ENCODE measurements at places on chromosomes 2 and 18. TPM values are rescaled to one million over a fixed set of nuclear protein-coding genes. Genes with fewer than 3 reads are reported as not detected.
A peak's percentile ranks its signal among the peaks of the same experiment; 100 is the strongest.

- DNase-seq, result no peak
Measured at GRCh38 chr2:177393203-177393755, 706 bp downstream of the AGPS start.

DNA sequence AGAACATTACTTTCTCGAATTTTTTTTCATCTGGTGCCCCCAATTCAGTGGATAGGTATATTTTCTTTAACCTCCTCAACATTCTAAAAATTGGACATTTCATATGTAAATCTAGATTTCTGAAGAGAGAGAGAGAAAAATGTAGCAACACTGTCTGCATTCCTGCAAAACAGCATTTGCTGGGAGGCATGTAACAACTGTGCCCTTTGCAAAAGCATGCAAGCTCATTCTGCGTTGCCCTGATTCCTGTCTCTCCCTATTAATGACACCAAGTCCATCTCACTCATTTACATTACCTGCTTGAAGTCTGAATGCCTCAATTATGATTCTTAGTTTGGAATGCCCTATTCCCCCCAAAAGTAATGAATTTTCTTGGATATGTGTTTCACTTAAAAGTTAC, 79.8 kb upstream of the BARD1 start:
- no peak for DNase-seq

The FOXD4L1 gene
- not detected for total RNA-seq

DNA sequence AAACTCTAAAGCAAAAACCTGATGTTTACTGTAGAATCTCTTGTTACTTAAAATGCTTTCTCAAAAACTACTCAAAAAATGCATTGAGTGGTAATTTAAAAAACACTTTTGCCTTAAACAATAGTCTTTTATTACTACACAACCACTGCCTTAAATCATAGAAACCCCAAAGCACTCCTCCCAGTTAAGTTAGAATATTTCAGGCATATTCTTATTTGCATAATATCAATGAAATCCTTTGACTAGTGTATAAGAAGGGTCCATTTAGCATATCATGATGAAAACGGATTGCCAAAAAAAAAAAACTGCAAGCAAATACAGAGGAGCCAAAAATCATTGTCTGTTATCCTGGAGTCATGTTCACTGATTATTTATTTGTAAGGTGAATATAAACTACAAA, 119.2 kb downstream of the PTPRM start:
- no peak for DNase-seq

The BOLL gene
- total RNA-seq, result 0.29 TPM

The ZC3H8 gene
- total RNA-seq, result 38.3 TPM

GRCh38 chr2:236642584-236643291, 73.1 kb downstream of the ACKR3 start:
- peak; percentile 60 for DNase-seq

The DSC3 gene
- total RNA-seq, result not detected

- no peak for DNase-seq
Measured at GRCh38 chr2:66539452-66539851, 104.5 kb downstream of the MEIS1 start.

- no peak for DNase-seq
Measured at GRCh38 chr18:26477828-26478466, 70.4 kb downstream of the KCTD1 start.

The KCNS3 gene
- total RNA-seq, result 76.4 TPM

- DNase-seq, result peak; percentile 40
Measured at GRCh38 chr2:240290432-240291336, 144.8 kb upstream of the GPC1 start.

The PCARE gene
- not detected for total RNA-seq

GRCh38 chr2:99156891-99157290, 2.1 kb downstream of the LIPT1 start:
- no peak for DNase-seq

The PSTPIP2 gene
- total RNA-seq, result 22.2 TPM

The DLX1 gene
- total RNA-seq, result not detected

The PLEK gene
- total RNA-seq, result 3.6 TPM

- no peak for DNase-seq
Measured at GRCh38 chr2:239382384-239382880, 18.4 kb downstream of the HDAC4 start.

- no peak for DNase-seq
Measured at GRCh38 chr18:35694808-35695207, 113.3 kb downstream of the GALNT1 start.

DNA sequence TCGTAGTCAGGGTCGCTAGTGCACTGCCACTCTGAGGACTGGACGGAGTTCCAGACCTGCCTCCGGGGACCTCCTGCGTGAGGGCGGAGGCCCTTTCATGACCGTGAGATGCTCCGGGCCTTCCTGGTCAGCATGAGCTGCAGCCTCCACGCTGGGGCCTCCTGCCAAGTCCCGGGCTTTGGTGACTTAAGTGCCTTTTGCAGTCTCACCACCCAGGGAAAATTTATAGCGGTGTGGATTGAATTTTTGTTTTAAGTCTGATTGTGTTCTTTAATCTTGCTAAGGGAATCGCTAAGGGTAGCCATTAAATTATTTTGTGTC, 33.6 kb downstream of the CHRNA1 start:
- no peak for DNase-seq

DNA sequence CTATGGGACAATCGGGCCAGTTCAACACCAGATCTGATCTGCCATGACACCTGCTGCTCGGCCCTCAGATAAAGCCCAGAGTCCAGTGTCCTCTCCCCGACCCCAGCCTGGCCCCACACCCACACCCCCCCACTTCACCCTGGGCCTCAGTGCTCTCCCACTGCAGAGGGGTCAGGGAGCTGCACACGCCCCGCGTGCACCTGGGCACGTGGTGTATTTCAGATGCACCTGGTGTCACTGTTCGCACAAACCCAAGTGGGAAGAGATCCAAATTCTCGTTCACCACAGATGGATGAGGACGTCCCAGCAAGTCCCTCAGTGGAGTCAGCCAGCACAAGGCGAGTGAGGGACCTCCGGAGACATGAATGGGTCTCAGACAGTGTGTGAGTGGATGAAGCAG, 161.3 kb downstream of the RTP5 start:
- DNase-seq, result no peak

GRCh38 chr2:197601726-197602125, 73.7 kb downstream of the RFTN2 start:
- no peak for DNase-seq

- no peak for DNase-seq
Measured at GRCh38 chr18:8766559-8767293, 61.4 kb downstream of the MTCL1 start.

The TWIST2 gene
- total RNA-seq, result 38.2 TPM

The PAX3 gene
- total RNA-seq, result 2.3 TPM

- DNase-seq, result no peak
Measured at GRCh38 chr2:81767187-81767912, 1462.8 kb upstream of the LRRTM1 start.

GRCh38 chr2:120992791-120993555, 257.3 kb downstream of the GLI2 start:
- no peak for DNase-seq

DNA sequence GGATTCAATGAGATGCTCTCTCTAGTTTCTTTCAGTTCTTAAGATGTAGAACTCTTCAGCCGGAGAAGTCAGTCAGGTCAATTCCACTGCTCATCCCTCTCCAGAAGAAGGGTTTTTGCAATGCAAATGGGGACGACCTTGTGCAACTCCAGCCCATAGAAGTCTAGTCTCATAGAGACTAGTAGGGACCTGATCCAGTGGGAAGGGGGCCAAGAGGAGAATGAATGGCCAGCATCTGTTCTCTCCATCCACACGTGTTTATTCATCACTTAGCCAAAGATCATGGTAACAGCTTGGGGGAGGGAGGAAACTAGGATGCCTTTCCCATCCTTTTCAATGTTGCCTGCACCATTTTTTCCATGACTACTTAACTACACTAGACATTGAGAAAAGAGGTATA, 120.2 kb downstream of the LAMA3 start:
- DNase-seq, result no peak

The FTCDNL1 gene
- 3.7 TPM for total RNA-seq

Data from breast epithelium (tissue), 4 donors.